ENCODE measurements at places on chromosomes 12 and 14.

- no peak for DNase-seq
These were observed 6.4 kb upstream of the ZNF385A start for GRCh38 chr12:54390668-54391551.

DNA sequence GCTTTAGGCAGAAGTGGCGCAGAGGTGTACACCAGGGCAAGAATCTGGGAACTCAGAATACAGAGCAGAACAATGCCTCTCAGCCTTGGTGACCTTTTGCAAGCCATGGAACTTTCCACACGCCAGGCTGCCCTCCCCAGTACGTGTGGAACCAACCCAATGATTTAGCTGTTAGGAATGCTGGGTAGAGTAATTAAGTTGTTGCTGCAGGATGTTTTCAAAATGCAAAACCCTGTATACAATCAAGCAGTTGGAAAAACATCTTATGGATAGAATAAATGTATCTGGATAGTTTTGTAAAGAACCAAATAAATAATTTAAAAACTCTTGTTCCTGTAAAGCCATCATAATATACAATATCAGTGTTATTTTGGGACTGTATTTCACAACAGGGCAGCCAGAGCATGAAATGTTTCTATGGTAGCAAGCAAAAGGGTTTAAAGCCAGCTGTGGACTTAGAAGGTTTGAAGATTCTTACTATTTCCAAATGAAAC, 19.4 kb downstream of the PPP1R36 start:
- peak; percentile 86 for DNase-seq

GRCh38 chr14:99441157-99441870, 39.3 kb downstream of the SETD3 start:
- peak; percentile 22 for DNase-seq

DNA sequence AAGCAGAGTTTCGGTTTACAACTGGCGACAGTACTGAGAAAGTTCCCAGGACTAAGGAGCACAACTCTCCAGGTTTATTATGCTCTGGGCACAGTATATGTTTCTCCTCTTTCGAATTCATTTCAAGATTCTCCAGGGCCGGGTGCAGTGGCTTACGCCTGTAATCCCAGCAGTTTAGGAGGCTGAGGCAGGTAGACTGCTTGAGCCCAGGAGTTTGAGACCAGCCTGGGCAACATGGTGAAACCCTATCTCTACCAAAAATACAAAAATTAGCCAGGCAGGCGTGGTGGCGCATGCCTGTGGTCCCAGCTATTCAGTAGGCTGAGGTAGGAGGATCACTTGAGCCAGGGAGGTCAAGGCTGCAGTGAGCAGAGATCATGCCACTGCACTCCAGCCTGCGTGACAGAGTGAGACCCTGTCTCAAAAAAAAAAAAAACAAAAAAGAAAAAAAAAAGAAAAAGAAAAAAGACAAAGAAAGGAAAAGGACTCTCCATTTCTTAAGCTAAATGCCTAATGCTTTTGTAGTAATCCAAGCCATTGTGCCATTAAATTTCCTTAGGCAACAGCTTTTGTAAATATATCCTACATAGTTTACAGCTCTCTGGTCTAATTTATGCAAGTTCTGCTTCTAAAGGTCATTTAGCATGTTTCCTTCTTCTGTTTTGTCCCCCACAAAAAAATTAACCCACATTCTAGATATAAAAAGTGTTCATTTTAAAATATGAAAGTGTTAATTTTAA, 34.8 kb downstream of the ATL1 start:
- no peak for DNase-seq

- DNase-seq = no peak
These were observed 1178.9 kb downstream of the FLRT2 start for GRCh38 chr14:86708846-86709339.

DNA sequence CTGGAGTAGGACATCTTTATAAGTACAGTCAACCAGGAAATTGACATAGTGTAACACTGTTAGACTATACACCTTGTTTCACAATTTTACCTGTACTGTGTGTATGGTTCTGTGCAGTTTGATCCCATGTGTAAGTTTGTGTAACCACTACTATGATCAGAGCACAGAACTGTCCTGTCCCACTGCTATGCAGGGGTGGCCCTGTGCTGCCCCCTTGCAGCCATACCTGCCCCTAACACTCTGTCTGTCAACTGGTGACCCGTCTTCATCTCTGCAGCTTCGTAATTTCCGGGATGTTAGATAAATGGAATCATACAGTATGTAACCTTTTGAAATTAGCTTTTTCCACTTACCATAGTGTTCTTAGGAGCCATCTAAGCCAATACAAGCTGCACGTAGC, 58.7 kb upstream of the RD3L start:
- DNase-seq = no peak

- DNase-seq = peak; percentile 81
These were observed 301.5 kb downstream of the NELL2 start for GRCh38 chr12:44574586-44574985.

GRCh38 chr14:103418481-103418818, 33.2 kb downstream of the MARK3 start:
- DNase-seq = no peak

GRCh38 chr14:91573894-91574837, 64.1 kb upstream of the PPP4R3A start:
- peak; percentile 38 for DNase-seq

- no peak for DNase-seq
These were observed 251.0 kb upstream of the FOXG1 start for GRCh38 chr14:28515571-28515970.

GRCh38 chr12:9066183-9066623, 49.5 kb downstream of the A2M start:
- DNase-seq = no peak

GRCh38 chr14:99124482-99125105, 147.4 kb downstream of the BCL11B start:
- no peak for DNase-seq

GRCh38 chr14:101495827-101496775, 65.2 kb upstream of the DIO3 start:
- DNase-seq = no peak

- peak; percentile 39 for DNase-seq
These were observed 28.8 kb downstream of the HECTD4 start for GRCh38 chr12:112353393-112353792.

GRCh38 chr14:103125098-103126070, 2.1 kb downstream of the TNFAIP2 start:
- no peak for DNase-seq

DNA sequence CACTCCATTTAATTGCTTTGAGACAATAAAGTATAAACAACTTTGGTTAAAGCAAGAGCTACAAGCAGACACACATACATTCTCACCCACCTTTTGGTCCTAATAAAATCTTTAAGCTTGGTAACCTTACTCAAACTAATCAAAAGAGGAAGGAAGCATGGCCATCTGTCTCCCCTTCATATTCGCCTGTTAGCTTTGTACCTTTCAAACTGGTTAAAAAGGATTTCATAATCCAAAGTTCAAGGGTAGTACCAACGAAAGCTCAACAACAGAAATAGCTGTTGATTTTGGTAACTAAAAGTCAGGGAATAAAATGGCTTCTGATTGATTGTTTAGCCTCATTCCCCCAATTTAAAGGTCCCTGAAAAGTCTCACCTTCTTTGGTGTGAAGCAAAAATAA, 456.9 kb downstream of the BCAT1 start:
- no peak for DNase-seq

DNA sequence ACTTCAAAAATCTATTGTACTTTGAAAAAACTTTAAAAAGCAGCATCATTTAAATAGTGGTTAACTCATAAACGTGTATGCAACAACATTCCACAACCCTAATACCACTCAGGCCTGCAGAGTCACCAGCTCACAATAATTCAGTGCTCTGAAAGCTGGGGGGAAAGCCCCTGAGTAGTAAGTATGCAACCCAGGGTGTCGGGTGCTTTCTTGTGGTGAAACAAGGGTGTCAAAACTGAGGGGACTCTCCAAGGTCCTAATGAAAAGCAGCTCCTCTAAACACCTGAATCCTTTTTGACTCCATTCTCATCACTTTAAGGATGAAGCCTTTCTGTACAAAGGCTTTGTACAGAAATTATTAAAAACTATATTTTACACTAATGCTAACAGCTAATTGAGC, 33.7 kb downstream of the FGFR1OP2 start:
- DNase-seq = no peak

GRCh38 chr12:118219772-118220171, 83.8 kb downstream of the PEBP1 start:
- no peak for DNase-seq

DNA sequence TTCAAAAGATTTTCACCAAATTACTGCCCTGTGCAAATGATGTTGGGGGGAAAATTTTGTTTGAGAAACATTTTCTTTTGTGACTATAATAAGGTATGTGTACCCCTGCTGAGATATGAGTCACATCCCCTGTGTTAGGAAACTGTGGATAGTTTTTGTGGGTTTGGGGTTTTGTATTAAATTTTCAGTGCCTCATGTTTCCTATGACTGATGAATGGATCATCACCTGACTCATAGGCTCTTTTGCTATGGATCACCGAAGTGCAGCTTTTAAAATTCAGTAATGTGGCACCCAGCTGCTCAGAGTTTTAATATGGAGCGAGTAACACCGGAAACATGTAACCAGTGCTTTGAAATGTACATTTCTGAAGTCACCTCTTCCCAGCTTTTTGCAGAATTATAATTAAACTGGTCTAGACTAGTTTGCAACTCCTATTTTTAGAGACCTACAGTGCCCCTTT, 167.4 kb upstream of the HMGA2 start:
- no peak for DNase-seq

- DNase-seq = peak; percentile 82
These were observed 406 bp downstream of the TMEM263 start for GRCh38 chr12:106956048-106956578.

DNA sequence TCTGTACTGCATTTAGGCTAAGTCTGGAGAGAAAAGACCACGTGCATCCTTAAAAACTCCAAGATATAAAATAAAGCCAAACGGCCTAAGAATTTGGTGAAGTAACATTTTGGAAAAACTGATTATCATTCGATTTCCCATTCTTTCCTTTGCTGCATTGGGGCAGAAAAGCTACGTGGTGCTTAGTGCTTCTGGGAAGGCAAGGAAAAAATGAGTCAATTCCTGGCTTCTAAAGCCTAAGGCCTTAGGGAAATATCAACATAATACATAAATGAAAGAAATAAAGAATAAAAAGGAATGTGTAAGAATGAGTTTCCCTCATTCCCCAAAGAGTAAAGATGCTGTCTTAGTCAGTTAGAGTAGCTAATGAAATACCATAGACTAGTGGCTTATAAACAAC, 520.5 kb downstream of the GLT1D1 start:
- DNase-seq = no peak

DNA sequence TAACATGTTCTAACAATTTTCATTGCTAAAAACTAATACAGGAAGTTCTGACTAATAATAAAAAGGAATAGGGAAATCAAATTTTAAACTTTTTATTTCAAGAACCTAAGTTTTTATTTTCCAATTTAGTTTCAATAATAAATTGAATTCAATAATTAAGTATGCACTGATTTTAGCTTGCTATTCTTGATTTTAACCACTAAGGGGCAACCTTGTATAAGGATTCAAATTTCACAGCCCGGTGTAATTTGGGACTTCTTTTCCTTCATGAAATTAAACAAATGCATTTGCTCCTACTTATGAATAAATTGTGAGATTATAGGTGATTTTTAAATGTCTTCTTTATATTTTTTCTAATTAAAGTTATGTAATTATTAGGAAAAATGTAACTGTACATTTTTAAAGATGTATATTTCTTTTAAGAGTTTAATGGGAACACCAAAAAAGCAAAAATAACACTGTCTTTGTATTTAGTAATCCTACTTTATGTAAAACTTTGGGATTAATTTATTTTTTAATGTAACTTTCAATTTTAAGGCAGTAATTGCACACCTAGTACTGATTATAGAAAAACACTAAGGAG, 241.4 kb upstream of the PDZRN4 start:
- peak; percentile 55 for DNase-seq

DNA sequence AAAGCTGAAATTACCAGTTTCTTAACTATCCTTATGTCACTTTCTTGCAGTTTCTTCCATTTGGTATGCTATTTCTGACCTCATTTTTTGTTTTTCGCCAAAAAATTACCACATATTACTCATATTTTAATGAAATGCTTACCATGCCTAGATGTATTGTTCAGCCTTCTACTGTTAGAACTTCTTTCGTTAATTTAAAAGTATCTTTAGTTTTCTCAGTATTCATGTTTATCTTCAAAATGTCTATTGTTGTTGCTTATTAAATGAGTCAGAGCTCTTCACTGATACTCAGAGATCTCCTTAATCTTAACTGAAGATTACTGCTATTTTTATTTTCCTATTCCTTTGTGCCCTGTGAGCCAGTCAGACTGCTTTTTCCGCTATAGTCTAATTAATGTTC, 20.5 kb downstream of the RAP1B start:
- no peak for DNase-seq

GRCh38 chr12:121916719-121917118, 1.7 kb upstream of the CFAP251 start:
- no peak for DNase-seq

GRCh38 chr12:68367903-68368302, 35.7 kb upstream of the MDM1 start:
- DNase-seq = no peak

DNA sequence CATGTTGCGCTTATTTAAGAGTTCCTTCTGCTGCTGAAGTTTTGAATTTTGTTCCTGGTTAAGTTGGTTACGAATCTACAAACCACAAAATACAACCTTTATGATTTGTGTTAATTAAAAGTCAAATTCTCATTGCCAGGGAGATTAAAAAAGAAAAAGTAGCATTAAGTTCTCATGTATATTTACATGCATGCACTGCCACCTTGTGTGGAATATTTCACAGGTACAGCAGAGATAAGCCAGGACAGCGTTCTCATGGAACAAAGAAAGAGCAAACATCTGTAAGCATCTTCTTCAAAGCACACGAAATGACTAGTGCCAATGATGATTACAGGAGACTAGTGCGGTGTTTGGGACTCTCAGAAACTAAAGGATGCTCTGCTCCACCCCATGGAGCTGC, 34.2 kb downstream of the ZFYVE21 start:
- DNase-seq = no peak

DNA sequence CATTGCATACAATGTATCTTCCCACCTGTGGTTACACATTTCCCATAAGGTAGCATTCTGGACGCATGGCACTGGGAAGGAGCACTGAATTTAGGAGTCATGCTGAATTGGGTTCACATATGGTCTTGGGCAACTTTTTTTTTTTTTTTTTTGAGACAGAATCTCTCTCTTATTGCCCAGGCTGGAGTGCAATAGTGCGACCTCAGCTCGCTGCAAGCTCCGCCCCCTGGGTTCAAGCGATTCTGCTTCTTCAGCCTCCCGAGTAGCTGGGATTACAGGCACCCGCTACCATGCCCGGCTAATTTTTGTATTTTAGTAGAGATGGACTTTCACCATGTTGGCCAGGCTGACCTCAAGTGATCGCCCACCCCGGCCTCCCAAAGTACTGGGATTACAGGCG, 13.3 kb downstream of the DIP2B start:
- DNase-seq = no peak

- no peak for DNase-seq
These were observed 1.1 kb downstream of the TAOK3 start for GRCh38 chr12:118371321-118372282.

DNA sequence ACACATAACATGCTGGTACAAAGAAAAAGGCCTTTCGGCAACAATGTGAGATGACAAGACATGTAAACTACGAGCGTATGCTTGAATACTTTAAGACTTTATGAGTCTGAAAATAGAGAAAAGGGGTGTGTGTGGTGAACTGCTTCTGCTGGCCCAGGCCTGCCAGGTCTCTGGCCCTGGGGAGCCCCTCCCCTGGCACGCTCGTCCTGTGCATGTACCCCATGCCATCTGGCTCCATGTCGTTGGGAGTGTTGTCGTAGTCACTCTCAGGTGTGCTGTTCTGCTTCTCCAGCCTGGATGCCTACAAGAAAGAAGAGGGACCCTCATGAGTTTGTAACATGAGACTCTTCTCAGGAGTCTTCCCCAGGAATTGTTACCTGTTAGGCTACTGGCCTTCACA, 38.9 kb downstream of the TCHP start:
- no peak for DNase-seq

GRCh38 chr14:73700325-73700724, 13.9 kb downstream of the PNMA1 start:
- DNase-seq = no peak
